ENCODE measurements at places on chromosomes 1 and 21.
A peak's percentile ranks its signal among the peaks of the same experiment; 100 is the strongest.

DNA sequence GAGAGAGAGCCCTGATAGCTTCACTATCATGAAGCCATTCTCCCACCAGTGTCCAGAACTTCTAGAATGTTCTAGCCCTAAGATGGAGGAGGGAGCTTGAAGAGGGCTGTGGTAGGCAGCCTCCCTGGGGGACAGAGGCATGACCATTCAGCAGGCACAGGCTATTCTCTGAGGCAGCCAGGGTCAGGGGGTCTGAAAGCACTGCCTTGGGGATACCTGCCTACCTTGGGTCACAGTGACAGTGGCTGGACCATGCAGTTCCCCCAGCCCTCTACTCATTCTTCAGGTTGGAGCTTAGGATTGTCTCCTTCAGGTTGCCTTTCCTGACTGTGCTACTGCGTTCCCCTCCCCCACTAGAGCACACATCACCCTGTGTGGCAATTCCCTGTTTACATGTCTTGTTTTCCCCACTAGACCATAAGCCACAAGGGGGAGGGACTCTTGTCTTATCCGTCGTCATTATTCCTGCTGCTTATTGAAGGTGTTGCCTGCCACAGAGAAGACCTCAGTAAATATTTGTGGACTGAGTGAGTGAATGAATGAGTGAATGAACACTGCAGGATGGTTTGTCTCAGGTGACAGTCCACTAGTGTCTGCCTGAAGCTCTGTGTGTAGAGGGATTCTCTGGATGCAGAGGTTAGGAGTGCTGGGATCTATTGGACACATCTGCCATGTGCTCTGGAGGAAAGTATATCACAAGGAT is 5.2 kb downstream of the ZDHHC18 start:
- no peak for DNase-seq

- DNase-seq: no peak
These were observed 190.5 kb downstream of the RYR2 start for GRCh38 chr1:237232501-237232900.

DNA sequence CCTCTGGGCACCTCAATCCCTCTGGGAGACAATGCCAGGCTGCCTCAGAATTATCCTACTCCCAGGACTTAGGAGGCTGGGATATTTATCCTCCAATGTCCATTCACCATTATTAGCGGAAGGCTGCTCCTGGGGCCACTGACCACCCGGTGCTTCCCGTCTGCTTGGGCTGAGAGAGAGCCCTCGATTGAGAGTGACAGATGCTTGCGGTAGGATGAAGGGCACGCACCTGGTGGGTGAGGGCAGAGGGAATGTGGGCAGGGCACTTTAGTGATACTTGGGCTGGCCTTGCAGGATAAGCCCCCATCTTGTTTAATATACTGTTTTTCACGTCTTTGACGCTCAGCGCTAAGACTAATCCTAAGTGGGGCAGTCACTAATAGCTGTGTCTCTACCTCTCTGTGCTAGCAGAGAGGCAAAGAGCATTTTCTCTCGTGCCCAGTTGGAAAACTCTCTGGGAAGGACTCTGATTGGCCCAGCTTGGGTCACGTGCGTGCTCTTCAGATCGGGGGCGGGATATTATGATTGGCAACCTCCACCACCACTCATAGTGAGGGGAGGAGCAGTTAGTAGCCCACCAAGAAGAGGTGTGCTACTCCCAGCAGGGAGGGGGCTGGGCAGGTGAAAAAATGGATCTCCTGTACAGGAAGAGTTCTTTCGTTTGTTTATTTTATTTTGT is 10.6 kb upstream of the PARS2 start:
- DNase-seq: no peak

GRCh38 chr1:53669621-53670191 is 69.3 kb downstream of the GLIS1 start:
- DNase-seq: no peak

DNA sequence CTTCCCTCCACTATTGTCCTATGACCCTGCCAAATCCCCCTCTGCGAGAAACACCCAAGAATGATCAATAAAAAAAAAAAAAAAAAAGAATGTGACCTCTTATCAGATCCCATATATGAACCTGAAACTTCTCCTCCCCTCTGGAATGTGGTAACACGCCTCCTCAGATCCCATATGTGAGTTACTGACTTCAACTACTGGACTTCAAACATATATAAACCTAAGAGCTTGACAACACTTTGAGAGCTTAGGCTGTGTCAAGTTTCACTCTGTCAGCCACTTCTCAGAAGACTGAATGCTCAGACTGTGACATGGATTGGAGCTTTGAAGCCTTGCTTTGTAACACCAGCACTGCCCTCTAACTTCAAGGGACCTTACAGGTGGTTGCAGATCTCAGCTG is 148.4 kb downstream of the COP1 start:
- DNase-seq: no peak

DNA sequence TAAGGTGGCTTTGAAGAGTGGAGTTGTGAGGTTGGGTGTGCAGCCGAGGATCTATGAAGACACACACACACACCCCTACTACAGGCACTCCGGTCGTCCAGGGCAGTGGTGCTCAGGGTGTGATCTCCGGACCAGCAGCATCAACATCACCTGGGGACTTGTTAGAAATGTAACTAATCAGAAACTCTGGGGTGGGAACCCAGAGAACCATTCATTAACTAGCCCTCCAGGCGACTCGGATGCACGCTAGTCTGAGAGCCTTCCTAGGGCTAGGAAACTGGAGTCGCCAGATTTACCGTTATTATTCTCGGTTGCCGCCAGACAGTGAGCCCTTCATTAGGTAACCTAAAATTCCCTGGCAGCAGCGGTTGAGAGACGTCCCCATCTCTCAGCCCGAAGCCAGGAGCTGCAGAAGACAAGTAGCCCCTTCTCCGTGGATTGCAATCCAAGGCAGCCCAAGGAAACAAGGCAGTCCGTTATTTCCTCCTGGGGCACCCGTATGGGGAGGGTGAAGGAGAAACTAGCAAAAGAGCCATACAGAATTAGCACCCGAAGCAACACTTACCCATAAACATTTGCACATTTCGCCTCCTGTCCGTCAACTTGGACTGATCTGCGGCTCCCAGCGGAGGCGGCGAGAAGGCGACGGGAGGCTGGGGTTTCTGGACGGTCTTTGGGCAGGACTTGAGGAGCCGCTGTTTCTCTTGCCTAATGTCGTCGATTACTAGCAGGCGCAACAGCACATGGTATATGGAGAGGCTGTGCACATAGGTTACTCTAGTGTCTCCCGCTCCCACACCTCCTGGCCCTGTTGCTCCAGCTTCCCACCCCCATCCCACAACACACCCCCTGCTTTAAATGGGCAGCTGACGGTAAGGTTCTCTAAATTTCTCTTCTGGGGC is 2.9 kb upstream of the CCN1 start:
- no peak for DNase-seq

DNA sequence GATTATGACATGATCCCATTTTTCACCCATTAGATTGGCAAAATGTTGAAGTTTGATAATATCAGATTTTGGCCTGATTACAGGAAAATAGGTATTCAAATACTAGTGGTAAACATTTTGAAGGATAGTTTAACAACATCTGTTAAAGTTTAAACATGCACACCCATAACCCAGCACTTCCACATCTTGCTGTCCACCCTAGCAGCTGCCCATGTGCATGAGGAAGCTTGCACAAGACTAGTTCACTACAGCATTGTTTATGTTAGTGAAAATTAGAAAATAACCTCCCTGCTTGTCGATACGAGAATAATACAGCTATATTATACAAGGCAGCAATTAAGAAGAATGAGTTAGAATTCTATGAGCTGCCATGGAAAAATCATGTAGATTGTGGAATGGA is 127.6 kb downstream of the C1orf21 start:
- no peak for DNase-seq

DNA sequence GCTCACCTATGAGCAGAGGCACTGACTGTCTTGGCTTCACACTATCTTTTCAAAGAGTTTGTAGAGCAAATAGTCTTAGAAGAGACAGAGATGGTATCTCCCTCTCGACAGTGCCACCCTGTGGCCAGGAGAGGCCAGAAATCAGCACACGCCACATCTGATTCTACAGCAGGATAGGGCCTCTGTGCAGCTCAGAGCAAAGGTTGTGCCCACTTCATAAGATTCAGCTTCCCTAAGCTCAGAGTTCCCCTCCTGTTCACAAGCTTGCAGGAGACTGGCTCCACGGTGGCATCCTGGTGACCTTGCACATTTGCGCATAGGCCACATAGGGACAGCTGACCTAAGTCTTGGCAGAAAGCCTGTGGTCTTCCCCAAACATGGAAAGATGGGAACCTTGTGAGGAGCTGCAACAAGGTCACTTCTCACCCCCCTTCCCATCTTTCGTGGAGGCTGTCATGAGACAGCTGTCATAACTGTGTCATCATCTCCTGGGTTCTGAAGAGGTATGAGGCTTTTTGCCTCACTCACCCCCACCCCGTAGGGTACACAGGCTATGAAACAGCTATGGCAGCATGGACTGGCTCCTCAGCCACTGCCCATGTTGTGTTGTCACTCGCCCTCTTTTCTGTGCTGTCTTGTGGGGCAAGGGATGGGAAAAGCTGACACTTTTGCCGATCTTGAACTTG is 3.0 kb downstream of the ITLN2 start:
- peak; percentile 83 for DNase-seq

- DNase-seq: no peak
These were observed 356.5 kb upstream of the PTBP2 start for GRCh38 chr1:96365076-96365475.

- no peak for DNase-seq
These were observed 146.5 kb downstream of the CHD1L start for GRCh38 chr1:147388969-147389368.

- no peak for DNase-seq
These were observed 709 bp downstream of the NECTIN4 start for GRCh38 chr1:161088587-161089110.

DNA sequence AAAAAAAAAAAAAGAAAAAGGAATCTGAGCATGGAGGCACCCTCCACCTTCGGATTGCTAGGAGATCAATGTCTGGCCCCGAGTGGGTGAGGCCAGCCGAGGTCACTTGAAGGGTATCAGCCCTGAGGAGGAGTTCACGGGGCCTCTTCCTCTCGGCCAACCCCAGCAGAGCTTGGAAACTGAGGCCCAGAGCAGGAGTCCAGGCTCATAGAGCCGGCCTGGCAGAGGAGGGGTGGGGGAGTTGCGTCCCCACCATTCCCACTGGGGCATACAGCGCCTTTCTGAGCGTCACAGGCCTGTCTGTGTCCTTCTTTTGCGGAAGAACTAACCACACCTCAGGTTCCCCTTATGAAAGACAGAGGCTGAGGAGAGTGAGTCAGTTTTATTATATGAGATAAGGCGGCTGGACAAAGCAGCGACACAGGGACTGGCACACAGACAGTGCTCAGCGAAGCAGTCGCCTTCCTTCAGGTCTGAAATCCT is 17.1 kb upstream of the EPHA2 start:
- no peak for DNase-seq

GRCh38 chr1:158434741-158435140 is 8.7 kb upstream of the OR10K2 start:
- DNase-seq: no peak

GRCh38 chr1:170776252-170776651 is 112.3 kb downstream of the PRRX1 start:
- DNase-seq: no peak

GRCh38 chr21:42556960-42557359 is 43.3 kb downstream of the SLC37A1 start:
- no peak for DNase-seq

DNA sequence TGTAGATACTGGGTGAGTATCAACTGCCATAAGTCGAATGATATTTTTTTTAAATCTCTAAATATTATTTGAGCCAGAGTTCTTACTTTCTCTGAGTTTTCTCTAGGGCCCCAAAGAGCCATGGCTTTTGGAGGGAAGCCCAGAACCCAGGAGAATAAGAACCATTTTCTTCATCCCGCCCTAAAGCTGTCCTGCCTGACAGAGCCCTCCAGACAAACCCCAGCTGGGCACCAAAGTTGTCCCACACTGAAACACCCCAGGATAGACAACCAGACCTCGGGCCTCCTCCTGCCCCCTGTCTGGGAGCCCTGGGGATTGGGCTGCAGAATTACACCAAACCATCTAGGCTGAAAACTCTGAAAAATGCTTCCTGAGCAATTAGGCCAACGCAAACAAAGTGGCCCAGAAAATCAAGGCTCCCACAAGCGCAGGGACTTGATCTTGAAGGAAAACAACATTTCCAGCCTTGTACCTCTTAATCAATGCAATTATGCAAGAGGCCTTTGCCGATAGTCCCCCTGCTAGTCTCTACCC is 113.1 kb downstream of the RRAGC start:
- no peak for DNase-seq

- peak; percentile 66 for DNase-seq
These were observed 3.9 kb upstream of the NUAK2 start for GRCh38 chr1:205325334-205325884.

- DNase-seq: no peak
These were observed 5.5 kb downstream of the KIF26B start for GRCh38 chr1:245160288-245160687.

DNA sequence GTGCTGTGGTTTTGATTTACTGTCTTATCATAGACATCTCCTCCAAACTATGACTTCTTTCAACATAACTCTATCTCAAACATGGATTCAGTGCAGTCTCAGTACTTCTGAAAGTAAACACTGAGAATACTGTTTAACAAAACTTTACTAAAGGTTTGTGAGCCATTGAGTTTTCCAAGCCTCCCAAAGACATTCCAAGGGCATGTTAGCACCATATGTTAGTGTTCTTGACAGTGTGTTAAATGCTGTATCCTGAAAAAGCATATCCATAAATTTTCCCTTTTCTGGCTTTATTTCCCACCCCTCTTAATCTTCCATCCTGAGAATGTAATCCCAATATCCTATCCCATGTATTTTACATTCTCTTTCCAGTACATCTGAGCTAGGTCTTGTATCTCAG is 446.8 kb upstream of the CXADR start:
- DNase-seq: no peak

DNA sequence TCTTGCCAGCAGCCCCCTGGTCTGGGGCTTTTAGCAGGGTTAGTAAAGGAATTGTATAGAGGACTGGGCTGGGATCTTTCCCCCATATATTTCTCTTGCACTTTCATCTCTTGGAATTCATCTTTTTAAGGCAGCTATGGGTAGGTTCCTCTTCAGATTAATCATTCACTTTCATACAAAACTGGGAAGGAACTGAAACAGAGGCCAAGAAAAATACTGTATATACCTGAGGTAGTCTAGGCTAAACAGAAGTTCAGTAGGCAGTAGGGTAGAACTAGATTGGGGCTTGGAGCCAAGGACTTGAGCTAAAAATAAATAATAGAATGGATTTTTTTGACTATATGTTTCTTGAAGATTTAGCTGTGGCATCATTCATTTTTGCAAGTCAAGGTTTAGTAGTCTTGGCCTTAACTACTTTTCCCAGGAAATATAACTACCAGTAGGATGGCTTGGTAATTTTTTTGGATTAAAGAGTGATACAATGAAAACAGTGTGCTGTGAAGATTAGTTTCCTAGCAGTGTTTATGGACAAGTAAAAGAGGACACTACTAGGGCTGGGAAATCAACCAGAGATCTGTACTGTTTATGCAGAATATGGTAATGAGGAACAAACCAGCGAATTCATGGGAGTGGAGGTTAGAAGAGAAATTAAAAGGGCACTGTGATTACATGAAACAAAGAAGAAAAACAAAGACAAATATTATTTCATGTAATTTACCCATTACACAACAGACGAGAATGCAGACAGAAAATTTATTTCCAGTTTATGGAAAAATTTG is 50.9 kb upstream of the PTGS2 start:
- no peak for DNase-seq
